ENCODE measurements at places on chromosomes 12 and 14.

DNA sequence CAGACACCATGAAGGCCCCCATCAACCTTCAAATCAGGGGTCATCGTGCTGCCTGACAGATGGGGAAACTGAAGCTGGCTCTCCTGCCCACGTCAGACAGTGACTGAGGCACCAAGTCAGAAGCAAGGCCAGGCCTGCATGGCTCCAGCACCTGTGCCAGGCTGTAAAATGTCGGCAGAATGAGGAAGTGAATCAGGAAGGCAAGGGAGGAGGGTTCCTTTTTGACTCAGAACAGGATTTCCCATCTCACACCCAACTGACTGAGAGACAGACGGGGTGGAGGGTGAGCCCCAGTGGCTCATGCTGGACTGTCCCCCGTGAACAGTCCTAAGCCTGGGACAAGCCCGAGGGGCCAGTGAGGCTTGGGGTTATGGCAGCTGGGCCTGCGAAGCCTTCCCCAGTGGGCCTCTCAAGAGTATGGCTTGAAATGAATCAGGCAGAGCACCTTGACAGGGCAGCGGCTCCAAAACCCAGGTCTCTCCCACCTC lies 20.9 kb downstream of the SYNE3 start:
- no peak for DNase-seq

DNA sequence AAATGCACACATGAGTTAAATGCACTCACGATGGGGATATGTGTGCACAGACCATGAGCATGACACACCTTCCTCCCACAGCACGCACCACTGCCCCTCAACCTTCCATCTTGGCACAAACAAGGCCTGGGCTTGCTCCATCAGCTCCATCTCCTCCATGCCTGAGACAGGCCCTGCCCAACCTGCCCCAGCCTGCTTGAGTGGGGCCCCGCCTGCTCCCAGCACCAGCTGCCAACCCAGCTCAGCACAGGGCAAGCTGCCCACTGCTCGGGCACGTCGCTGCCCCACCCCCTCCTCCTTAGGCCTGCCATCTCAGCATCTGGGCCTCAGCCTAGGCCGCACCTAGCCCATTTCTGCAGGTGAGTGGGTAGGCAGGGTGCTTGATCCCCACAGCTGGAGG lies 27.6 kb upstream of the KRT78 start:
- no peak for DNase-seq

DNA sequence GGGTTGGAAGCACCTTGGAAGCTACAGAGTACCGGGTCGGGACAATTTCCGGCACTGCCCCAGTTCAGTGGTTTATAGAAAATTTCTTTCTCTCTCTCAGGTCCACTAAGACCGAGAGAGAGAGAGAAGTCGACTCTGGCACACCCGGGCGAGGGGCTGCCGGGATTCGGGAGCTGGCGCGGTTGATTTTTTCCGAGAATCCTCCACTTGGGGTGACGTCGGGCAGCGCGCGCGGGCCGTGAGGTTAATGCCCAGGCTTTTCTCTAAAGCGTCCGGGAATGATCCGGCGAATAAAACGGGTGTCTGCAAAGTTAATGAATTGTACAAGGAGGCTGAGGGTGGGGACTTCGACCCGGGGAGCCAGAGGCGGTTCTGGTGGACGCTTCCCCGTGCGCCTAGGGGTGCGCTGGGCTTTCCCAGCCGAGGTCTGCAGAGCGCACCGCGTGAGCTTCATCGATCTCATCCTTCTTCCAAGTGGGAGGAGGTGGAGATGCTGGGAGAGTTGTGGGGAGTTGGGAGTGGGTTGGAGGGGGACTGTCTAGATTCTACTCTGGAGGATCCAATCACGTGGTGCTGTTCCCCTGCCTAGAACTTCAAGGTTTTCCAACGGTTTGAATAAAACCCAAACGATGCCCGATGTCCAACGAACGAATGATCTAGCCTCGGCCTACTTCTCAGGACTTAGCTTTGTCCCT lies 51.9 kb upstream of the TBX3 start:
- no peak for DNase-seq

GRCh38 chr12:32039917-32040575 lies 66.6 kb upstream of the BICD1 start:
- DNase-seq: no peak

GRCh38 chr14:65396082-65396910 lies 16.2 kb upstream of the FUT8 start:
- no peak for DNase-seq

DNA sequence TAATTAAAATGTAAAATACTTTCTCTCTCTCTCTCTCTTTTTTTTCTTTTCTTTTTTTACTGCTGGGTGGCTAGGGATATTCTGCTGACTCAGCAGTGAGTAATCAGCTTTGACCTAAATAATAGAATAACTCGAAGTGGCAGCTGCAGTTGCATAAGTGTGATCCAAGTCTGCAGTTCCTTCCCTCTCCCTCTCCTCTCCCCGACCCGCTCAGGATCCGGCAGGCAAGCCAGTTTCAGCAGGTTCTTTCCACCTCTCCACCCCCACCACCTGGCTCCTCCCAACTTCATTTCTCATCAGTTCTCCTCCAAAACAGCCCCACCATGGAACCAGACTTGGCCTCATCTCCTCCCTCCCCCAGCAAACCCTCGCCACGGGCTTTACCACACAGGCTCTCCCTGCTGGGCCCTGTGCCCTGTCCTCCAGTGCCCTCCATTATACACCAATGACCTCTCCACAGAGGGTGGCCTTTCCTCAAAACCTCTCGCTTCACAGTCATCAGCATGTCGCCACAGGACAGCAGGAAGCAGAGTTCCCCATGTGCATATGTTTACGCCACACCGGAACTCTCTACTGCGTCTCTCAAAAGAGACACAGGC lies 22.4 kb downstream of the SLC7A8 start:
- no peak for DNase-seq

DNA sequence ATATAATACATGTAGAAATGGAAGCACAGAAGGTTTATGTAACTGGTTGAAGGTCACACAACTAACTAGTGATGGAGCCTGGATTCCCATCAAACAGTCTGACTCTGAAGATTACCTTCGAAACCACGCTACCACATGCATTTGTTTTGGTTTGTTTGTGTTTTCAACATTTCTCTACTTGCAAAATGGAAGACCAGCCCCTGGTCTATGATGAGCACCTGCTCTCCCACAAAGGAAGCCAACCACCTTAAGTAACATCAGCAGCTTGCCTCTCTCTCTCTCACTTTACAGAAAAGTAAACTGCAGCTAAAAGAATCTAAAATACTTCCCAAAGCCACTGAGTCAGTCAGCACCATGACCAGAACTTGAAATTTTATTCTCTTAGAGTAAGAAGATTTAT lies 186.9 kb upstream of the TMPO start:
- no peak for DNase-seq

Data from activated naive CD8-positive, alpha-beta T cell treated with anti-CD3 and anti-CD28 coated beads, Interleukin-2, amount 50 U/mL, for 24 hours (primary cell).